Nasal cavity respiratory epithelium epithelial cell of viscerocranial mucosa (primary cell): ENCODE measurements at places on chromosomes 12 and 14. TPM values are rescaled to one million over a fixed set of nuclear protein-coding genes. Genes with fewer than 3 reads are reported as not detected.

Gene AREL1
- 25.6 and 36.7 TPM in 2 replicates for total RNA-seq

Gene MTA1
- total RNA-seq: 26.7 and 56.9 TPM in 2 replicates

Gene FOXG1
- 0.34 and 3.7 TPM in 2 replicates for total RNA-seq

Gene RFLNA
- 0.34 and 4.0 TPM in 2 replicates for total RNA-seq

Gene STAT2
- 56.0 and 105 TPM in 2 replicates for total RNA-seq

Gene KRT6A
- 14,274 and 14,814 TPM in 2 replicates for total RNA-seq

Gene COCH
- under 0.01 TPM in 1 of 2 replicates, not detected in the other for total RNA-seq

Gene CREBL2
- total RNA-seq: 19.5 and 27.9 TPM in 2 replicates
